Thyroid gland (tissue), 4 donors: ENCODE measurements at places on chromosomes 6 and 20.

- DNase-seq: no peak
These were observed 71.9 kb downstream of the TFAP2B start for GRCh38 chr6:50890579-50890978.

- no peak for DNase-seq
These were observed 57.6 kb upstream of the KCNQ5 start for GRCh38 chr6:72564231-72564630.

GRCh38 chr6:149680503-149680902 lies 32.0 kb upstream of the KATNA1 start:
- no peak for DNase-seq

DNA sequence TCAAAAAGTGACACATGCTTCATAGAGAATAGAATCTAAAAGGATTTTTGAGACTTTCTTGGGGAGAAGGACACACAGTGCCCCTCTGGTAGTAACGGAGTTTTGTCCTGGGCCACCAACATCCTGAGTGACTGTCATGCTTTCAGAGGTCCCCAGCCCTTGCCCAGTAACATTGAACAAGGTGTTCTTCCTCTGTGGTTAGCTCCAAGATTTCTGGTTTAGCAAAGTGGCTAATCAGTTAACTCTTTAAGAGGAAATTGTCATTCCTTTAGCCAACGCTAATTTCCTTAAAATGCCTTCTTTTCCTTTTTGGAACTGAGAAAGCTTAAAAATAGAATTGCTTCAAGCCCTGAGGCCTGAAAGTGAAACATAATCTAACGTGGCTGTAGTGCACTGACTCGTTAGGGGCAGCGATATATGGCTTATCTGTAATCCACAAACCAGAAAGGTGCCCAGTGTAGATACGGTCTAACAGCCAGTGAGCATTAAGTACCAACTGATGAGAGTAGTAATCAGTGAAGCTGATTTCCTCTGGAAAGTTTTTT lies 7.8 kb downstream of the E2F3 start:
- DNase-seq: no peak

- no peak for DNase-seq
These were observed 116.6 kb downstream of the PTPRK start for GRCh38 chr6:128403618-128404444.

DNA sequence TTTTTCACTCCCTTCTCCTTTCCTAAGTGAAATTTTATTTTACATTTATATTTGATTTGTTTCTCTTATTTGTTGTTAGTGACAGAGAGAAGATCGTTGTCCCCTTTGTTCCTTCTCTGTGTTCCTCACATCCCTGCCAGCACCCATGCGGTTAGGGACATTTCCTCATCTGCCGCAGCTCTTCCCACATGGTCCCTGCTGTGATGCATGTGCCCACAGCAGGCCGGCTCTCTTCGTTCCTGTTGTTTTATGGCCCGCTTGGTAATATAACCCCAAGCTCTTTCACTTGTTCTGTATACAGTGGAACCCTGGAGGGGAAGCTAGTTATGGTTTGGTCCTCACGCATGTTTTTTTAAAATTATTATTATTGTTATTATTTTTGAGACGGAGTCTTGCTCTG lies 23.6 kb downstream of the DTD1 start:
- no peak for DNase-seq

DNA sequence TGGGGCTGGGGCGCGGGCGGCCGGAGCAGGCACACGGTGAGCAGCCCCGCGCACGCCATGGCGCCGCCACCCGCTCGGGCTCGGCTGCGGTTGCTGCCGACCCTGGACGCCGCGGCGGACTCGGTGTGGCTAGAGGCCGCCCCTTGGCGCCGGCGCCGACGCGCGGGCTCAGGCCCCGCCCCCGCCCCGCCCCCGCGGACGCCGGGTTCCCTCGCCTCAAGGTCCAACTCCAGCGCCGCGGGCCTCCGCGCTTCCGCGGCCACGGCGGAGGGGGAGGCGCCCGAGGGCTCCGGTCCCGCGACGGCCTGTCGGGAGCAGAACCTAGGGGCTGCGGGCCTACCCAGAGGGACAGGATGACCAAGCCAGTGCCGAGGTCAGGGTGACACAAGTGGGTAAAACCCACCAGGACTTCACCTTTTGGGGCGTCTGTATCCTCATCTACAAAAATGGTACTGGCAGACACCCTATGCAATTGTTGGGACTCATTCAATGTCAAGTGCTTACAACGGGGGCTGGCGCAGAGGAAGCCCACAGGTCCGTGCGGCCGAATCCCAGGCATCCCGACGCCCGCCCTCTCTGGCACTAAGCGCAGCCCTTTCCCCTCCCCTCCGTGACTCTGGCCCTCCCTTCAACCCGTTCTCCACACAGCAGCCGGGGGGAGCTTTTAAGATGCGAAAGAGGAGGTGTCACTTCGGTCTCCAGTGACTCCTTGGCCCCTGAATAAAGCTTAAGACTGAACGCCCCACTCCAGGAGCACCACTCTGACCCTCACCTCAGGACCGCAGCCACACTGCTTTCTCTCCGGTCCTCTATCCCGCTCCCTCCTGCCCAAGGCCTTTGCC lies at the start of gene NECAB3:
TSS of gene NECAB3 (minus strand) at position 135 of the 842 bp plus-strand sequence. CDS start at position 59, 76 bp downstream.
- DNase-seq: peak; percentile 84

DNA sequence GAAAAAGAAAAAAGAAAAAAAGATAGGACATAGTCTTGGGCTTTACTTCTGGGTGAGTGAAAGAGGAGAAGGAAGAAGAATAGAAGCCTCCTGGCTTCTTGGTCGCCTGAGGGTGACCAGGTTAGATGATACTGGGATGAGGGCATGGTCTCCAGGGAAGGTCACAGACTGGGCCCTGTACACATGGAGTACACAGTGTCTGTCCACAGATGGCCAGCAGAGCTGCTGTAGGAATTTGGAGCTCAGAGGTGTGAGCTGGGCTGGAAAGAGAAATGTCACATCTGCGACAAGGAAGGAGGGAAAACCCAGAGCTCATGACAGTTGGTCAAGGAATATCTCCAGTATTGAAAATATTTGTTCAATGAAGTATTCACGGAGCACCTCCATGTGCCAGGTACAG lies 56.1 kb downstream of the DLGAP4 start:
- DNase-seq: no peak

DNA sequence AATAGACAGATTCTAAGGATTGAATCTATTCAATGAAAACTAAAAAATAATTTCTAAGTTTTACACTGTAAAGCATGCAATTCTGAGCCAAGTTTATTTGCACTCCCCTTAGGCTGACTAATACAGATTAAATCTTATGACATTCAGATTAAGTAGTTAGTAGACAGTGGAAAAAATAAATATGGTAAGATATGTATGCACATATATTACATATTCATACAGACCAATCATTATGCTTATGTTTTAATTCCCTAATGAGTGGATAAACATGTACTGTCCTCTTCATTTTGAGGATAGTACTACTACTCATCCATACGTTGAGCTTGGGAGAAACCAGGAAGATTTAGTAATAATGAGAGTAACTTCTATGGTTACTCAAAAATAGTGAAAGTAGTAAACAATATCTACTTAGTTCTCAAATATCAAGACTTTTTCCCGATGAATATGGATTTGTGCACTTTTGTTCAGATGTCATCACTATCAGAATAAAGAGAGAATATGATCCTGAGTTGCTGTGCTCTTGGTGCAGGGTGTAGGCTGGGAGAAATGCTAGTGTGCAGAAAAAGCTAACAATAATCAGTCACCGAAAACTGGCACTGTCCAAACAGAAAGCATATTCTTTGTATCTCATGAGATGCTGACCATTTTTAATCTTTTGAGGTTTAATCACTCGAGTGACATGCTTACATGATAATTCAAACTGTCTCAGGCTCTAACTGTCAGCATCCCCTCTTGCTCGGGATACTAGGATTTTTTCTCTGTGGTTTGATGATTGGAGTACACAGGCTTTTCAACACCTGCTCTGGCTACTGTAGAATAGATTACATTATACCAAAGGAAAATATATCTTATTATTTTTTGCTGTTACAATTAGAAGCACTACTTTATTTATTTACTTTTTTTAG lies 111.6 kb downstream of the EPHA7 start:
- DNase-seq: no peak

- no peak for DNase-seq
These were observed 512.3 kb downstream of the HDGFL1 start for GRCh38 chr6:23081701-23082100.

GRCh38 chr20:33667676-33668465 lies 1.1 kb downstream of the ACTL10 start:
- DNase-seq: peak; percentile 74

GRCh38 chr20:1368448-1369199 lies 24.2 kb downstream of the FKBP1A start:
- DNase-seq: no peak
